Mammary epithelial cell (primary cell): ENCODE measurements at places on chromosomes 13 and 19. TPM values are rescaled to one million over a fixed set of nuclear protein-coding genes. Genes with fewer than 3 reads are reported as not detected.
A peak's percentile ranks its signal among the peaks of the same experiment; 100 is the strongest.

DNA sequence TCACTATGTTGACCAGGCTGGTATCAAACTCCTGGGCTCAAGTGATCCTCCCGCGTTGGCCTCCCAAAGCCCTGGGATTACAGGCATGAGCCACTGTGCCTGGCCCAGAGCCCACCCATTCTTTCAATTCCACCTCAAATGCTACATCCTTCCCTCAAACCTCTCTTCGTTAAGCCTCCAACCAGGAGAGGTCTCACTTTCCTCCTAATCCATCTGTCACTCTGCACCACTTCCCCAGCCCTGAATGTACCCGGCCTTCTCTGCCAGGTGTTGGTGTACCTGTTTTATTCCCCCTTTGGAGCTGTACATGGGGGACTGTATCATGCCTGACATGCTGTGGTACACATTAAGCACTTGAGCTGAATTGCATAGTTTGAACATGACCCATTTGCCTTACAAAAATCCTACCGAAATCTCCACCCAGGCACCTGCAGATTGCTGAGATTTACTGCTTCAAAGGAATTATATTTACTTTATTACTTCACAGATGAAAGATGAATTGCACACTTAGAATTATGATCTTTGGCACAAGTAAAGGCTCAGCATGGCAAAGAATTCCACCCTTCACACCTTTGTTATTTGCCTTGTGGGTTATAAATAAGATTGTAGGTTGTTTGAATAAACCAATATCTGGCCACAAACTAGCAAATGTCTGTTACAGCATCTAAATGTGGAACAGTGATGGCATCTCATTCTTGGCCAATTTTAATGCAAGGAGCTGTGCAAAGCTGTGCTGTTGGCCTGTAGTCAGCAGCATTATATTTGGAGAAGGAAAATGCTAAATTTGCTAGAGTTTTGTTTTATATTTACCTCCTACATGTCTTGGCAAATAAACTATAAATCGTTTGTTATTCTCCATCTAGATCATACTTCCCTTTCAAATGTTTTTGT, 15.6 kb upstream of the WASF3 start:
- DNase-seq: no peak

- no peak for DNase-seq
These were observed 326.2 kb downstream of the GPC5 start for GRCh38 chr13:91724591-91724990.

- peak; percentile 65 for DNase-seq
These were observed 265.9 kb downstream of the MYO16 start for GRCh38 chr13:108895220-108895704.

- DNase-seq: no peak
These were observed 1.5 kb downstream of the WASF3 start for GRCh38 chr13:26558987-26559386.

DNA sequence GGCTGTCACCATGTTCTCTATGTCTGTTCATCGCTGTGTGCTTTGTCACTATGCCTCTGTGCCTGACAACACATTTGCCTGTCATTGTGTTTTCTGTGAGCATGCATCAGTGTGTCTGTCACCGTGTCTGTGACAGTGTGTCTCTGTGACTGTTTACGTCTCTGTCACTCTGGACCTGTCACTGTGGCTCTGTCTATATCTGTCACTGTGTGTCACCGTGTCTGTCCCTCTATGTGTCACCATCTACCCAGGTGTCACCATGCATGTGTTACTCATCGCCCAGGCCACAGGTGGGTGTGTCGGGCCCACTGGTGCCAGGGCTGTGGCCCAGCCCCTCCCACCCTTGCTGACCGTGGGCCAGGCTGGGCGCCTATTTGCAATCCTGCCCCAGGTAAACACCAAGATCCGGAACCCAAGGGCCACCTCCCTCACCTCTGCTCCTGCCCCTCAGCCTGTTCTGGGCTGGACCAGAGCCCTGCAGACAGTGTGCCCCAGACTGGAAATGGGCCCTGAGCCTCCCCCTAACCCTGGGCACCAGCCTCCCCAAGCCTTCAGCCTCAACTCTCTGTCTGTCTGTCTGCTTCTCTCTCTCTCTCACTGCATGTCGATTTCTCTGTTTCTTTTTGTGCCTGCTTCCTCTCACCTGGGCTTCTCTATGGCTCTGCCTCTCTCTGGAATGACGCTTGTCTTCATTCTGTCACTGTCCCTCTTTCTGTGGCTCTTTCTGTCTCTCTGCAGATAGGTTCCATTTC, 7.7 kb downstream of the IRF2BP1 start:
- no peak for DNase-seq

DNA sequence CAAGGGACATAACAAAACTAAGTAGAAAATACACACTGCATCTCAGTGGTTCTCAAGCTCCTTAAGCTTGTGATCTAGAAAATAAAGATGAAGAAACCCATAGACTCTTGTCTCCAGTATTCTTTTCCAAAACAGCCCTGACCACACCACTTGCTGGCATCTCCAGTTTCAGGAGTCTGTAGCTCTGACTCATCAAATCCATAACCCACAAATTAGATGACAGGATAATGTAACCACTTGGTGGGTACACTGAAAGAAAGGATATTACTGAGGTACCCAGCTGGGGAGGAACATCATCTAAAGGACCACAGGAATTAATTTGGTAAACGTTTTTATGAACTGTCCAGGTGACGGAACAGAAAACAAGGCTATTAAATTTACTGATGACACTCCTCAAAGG, 214.7 kb downstream of the VWA8 start:
- DNase-seq: peak; percentile 86

Gene CCDC194
- polyA plus RNA-seq: not detected

Gene PDE4A
- 0.45 TPM for polyA plus RNA-seq

Gene B3GNT3
- polyA plus RNA-seq: 7.5 TPM

Gene ATP1A3
- 0.08 TPM for polyA plus RNA-seq

Gene ZNF433
- polyA plus RNA-seq: 0.46 TPM

Gene CDC42EP5
- polyA plus RNA-seq: 8.8 TPM

Gene PRR20D
- polyA plus RNA-seq: not detected
